Activated CD8-positive, alpha-beta memory T cell treated with anti-CD3 and anti-CD28 coated beads for 4 hours (primary cell): ENCODE measurements at places on chromosomes 7 and 10.

GRCh38 chr7:67451306-67451705 lies 454.7 kb downstream of the TYW1 start:
- DNase-seq, result no peak

DNA sequence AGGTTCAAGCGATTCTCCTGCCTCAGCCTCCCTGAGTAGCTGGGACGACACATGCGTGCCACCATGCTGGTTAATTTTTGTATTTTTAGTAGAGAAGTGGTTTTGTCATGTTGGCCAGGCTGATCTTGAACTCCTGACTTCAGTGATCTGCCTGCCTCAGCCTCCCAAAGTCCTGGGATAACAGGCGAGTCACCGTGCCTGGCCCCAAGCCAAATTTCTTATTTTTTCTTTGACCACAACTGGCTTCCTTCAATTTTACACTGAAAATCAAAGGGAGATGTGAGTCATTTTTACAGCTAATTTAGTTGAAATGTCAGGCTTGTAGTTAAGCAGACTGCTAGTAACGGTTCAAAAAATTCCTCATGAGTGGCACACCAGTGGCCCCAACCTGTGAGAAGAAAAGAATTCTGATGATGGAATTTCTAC lies 7.8 kb downstream of the RNF216 start:
- DNase-seq, result no peak

DNA sequence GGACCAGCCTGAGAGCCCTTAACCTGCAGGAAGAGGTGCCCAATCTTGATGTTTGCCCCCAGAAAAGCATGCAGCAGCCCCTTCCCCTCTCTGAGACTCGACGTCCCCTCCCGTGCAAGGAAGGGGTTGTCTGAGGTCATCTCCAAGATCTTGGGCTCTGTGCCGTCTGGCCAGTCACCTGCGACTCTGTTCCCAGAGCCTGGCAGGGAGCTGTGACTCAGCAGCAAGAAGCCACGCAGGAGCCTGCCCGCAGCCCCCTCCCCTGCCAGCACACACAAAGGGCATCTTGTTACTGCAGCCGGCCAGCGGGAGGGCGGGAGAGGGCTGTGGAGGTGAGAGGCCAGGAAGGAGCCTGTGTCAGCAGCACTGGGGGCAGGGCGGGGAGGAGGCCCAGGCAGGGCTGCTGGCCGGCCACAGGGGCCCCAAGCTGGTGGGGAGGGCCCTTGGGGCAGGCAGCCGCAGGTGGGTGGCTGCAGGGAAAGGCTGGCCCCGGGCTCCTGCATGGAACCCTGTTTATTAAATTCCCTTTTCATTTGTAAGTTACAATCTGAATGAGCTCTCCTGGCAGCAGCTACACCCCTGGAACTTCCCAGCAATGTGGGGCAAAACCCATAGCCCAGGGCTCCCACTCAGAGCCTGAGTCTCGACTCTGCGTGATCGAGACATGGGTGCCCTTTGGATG lies 103.7 kb upstream of the ZMIZ1 start:
- DNase-seq, result no peak

DNA sequence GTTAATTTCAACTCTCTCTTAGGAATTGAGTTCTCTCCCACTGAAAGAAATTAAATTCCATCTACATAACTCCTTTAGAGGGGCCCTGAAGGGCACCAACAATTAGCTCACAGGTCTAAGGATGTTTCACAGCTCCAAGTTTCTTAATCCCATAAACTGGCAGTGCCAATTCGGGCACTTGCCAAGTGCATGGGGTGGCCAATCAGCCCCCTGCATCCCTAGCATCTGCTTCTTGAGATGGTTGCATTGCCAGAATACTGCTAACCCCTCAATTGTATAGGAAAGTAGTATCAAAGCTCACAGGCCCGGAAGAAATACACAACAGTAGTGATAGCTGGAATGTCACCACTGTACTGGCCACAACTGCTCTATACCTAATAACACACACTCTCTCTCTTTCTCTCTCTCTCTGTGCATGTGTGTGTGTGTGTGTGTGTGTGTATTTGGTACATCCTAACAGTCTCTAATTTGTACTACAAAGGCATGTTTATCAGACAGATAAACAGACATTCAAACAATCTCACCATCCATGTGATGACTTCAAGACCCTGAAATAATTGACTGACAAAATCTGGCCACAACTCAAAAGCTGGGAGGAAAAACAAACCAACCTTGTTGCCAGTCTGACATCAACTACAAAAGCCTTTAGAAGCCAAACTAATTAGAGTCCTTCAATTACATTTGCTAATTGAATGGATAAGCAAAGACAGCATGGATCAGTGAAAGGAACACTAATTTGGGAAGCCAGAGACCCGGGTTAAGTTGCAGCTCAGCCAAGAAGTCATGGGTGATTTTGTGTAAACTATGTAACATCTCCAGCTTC lies 27.8 kb downstream of the HIBADH start:
- no peak for DNase-seq

DNA sequence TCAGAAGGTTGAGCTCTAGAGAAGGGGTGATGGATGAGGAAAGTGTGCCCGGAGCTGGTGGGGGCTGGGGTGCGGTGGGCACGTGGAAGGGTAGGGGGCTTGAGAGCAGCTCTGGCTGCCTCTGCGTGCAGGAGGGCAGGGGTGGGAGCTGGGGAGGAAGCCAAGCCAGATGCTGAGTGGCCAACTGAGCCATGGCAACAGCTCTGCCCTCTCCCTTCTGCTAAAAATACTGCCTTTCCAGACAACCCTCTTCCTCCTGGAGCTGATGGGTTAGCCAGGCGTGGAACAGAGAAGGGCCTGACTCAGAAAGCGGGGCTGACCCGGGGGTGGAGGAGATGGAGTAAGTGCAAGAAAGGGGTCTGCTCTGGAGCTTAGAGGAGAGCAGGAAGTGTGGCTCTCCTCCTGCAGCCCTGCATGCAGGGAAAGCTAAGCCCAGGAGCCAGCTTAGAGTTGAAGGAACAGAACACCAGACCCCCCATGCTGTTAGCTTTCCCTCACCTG lies 114.6 kb upstream of the AGK start:
- DNase-seq, result no peak

- no peak for DNase-seq
These were observed 74.8 kb downstream of the ZEB1 start for GRCh38 chr10:31393844-31394243.
